ENCODE measurements at places on chromosomes 1 and 21.

DNA sequence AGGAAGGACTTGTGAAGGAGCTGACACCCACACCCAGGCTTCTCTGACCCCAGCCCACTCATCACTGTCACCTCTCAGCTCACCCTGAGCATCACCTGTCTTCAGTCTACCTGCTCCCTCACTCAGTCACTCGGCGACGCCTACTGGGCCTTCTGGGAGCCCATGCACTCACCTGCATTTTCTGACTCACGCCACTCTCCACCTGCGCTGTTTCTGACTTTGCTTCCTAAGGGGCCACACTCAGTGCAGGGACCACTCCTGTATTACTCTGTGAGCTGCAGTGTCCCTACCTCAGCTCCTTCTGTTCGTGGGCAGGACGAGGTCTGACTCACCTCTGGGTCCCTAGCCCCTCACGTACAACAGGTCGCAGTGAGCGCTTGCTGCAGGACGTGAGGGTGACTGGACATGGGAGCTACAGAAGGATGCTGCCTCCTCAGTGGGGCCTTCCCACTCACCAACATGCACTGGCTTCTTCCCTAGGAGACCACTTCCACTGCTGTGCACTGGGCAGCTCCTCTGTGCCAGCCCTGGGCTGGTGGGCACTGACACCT lies 102.3 kb downstream of the GLIS1 start:
- DNase-seq, result no peak

GRCh38 chr1:1318131-1318652 lies 6.3 kb downstream of the INTS11 start:
- DNase-seq, result peak; percentile 89

DNA sequence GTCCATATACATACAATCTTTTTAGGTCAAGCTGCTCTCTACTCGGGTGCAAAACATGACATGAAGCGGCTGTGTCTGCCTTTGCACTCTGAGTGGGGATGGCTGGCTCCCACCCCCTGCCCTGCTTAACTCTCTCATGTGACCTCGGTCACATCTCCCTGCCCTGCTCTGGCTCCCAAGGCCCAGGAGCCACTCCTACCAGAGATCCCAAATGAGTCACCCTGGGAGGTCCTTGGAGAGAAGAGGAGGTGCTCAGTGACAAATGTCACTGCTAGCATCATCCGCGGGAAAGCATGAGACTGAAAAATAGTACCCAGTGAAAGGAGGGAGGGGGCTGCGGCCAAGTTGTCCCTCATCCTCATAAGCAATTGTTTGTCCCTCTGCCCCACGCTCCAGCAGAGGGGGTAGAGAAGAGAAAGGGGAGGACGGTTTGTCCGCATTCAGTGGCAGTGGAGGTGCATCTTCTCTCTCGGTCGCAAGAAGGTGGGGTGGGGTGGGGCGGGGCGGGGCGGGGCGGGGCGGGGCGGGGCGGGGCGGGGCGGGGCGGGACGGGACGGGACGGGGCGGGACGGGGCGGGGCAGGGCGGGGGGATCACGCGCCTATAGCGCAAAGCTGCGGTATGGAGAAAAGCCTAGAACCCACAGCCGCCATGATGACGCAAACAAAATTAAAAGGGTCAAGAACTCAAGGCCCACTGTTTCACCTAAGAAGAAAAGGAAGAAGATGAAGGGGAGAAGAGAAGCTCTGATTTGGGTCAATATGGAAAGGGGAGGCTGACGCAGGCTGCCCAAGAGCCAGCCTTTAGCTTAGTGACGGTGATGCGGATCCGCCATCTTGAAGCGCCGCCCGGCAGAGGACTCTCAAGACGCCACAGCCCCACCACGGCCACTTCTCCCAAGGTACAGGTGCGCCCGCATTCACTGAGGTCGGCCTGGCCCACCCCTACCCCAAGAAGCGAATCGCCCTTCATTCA lies 66.2 kb downstream of the CD46 start:
- DNase-seq, result no peak

- DNase-seq, result no peak
These were observed 141.8 kb downstream of the NRIP1 start for GRCh38 chr21:14922980-14923379.

DNA sequence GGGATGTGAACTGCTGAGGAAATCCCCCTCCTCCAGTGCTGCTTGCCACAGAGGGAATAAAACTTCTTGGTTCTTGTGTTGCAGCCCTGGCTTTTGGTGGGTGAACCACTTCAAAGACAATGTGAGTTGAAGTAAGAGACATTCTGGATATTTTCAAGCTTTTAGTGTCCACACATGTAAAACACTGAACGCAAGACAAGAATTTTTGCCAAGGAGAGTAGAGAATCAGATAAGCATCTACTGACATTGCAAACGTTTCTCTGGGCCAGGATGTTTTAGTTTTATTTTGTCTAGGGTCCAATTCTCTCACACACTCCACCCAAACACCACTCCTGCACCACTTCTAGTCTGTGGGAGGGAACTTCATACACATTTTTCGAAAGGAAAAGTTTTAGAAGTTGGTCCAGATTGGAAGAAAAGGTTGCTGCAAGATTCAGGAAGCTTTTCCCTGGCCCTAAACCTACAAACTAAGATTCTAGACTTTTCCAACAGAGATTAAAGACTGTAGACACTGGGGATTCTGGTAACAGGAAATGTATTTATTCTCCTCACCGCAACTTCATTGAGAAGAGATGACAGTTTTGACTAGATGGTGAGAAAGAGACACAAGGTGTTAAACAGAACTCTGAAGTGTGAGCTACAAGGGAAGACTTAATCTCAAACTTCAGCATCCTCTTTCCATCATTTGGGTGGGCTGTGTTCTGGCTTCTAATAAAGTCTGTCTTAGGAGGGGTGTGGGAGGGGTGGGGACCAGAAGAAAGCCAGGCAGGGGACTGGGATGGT lies 16.1 kb downstream of the FASLG start:
- no peak for DNase-seq

Measured in kidney tubule cell (primary cell).